ENCODE measurements at places on chromosomes 3 and 15.

- no peak for DNase-seq
Observed at GRCh38 chr15:100180921-100181320, 160.9 kb downstream of the ADAMTS17 start.

DNA sequence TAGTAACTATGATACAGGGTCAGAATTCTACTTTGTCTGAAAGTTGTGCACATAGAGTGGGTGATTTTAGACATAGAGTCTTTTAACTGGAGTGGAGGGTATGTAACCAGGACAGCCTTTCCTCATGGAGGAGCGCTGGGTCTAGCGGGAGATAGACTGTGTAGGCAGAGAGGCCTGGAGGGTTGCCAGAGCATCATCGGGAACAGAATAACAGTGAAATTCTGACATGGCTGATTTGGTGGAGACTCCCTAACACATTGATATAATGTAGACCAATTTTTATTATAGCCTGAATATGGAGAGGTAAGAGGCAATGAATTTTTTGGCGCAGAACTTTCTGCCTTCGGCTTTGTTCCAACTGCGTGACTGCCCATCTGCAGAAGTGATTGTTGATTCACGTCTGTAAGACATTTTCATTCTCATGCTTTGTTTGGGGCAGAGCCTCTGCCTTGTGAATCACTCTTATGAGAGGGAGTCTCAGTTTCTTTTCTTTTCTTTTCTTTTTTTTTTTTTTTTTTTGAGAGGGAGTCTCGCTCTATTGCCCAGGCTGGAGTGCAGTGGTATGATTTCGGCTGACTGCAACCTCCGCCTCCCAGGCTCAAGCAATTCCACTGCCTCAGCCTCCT is 16.0 kb downstream of the LPP start:
- DNase-seq, result no peak

DNA sequence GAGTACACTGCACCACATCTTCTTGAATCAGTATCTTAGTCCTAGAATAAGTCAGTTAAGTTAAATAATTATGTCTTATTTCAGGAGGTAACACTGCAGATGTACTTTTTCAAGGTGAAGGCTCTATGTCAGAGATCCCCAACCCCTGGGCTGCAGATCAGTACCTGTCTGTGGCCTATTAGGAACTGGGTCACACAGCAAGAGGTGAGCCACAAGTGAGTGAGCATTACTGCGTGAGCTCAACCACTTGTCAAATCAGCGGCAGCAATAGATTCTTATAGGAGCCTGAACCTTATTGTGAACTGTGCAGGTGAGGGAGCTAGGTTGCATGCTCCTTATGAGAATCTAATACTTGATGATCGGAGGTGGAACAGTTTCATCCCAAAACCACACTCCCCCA is 851.9 kb upstream of the ALCAM start:
- DNase-seq, result no peak

DNA sequence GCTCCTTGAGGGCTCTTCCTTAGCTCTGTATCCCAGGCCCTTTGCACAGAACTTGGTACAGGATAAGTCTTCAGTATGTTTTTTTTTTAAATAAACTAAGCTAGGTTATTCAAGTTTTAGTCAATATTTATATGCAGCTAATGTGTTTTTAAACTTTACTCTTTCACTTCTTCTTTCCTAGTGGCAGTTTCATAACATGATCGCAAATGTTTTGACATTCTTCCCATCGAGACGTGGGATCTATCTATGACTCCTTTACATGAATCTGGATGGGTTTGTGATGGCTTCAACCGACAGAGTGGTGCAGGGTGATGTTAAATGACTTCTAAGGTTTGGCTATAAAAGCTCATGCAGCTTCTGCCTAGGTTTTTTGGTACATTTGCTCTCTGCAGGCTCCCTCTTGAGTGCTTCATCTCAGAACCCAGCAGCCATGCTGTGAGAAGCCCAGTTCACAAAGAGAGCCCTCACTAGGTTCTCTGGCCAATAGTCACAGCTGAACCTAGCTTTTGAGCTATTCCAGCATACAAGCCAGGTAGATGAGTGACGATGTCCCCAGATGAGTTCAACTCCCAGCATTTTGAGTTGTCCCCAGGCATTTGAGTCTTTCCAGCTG is 13.5 kb upstream of the MECOM start:
- no peak for DNase-seq

DNA sequence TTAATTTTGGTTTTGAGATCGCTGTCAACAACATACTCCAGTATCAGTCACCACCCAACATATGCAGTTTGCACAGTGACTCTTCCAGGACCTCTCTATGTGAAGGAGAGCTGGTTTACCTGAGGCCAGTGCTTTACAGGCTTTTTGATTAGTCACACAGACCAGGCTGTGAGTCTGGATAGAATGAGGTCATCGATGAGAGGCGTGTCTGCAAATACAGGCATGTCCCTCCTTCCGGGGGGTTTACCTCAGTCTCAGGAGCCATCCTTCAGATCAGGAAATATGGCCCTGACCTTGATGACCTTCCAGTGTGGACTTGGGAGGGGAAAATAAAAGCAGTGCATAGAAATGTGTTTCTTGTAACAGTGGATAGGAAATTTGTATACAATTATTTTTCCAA is 46.9 kb downstream of the KBTBD12 start:
- peak; percentile 82 for DNase-seq

- DNase-seq, result no peak
Observed at GRCh38 chr15:99238849-99239248, 10.5 kb downstream of the TTC23 start.

DNA sequence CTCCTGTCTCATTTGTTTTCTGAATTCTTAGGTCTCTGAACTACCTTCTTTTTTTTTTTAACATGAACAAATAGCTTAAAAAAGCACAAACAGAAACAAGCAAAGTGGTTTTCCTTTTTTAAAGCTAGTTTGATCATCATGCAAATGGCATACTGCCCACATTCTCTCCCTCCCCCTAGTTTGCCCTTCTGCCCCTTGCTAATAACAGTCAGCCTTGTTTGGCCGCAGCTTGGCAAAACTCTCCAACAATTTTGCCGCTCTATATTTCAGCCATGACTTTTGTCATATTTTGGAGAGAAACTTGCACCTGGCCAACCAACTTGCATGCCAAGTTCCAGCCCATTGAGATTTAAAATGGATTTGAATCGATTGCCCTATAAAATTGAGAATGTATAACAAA is 666.0 kb upstream of the NR2F2 start:
- no peak for DNase-seq

DNA sequence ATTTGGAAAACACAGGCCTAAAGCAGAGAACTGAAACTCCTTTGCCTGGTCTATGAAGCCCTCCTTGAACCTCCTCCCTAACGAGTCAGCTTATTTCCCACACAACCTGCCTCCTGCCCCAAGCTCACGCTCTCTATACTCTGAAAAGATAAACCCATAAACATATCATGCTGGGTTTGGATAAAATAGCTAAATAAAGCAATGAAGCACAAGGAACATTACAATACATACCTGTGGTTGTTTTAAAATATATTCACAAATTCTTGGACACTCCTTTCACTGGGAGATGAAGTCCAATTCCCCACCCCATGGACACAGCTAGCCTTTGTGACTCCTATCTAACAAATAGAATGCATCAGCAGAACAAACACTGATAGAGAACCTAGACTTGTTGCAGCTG is 98.2 kb downstream of the PLCH1 start:
- no peak for DNase-seq

- peak; percentile 76 for DNase-seq
Observed at GRCh38 chr3:158434412-158435038, 136.5 kb upstream of the MLF1 start.

GRCh38 chr3:197580253-197580691 is 24.5 kb upstream of the BDH1 start:
- DNase-seq, result no peak

GRCh38 chr3:172033396-172033795 is 6.0 kb upstream of the FNDC3B start:
- no peak for DNase-seq

GRCh38 chr15:92178911-92179310 is 214.8 kb upstream of the ST8SIA2 start:
- DNase-seq, result no peak

GRCh38 chr3:119240101-119240590 is 532 bp downstream of the B4GALT4 start:
- DNase-seq, result peak; percentile 30

GRCh38 chr3:98594628-98595324 is 1.4 kb upstream of the CPOX start:
- DNase-seq, result no peak

GRCh38 chr3:87179642-87180041 is 47.5 kb upstream of the CHMP2B start:
- no peak for DNase-seq

GRCh38 chr3:197209366-197210260 is 88.8 kb downstream of the DLG1 start:
- DNase-seq, result no peak

- no peak for DNase-seq
Observed at GRCh38 chr3:29004885-29005599, 275.8 kb upstream of the RBMS3 start.

DNA sequence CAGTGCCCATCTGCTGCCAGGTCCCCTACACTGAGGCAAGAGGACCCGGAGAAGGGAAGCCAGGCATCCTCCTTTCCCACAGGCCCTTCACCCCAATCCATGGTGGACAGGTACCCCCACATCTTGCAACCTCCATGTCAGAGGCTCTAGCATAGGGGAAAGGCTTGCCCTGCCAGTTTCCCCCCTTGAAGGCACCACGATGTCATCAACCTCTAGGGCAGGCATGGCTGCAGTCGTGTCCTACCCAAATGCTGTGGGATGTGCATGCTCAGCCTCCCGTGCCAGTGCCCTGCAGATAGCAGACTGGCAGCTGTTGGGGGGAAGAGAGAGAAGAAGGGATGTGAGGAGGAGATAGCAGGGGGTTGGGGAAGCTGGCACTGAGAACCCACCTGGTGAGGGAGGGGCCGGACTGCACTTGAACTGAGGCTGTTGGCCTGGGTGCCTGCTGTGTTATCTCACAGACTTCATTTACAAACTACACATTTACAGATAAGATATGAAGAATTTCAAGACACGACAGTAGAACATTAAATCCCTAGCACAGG is 197.5 kb downstream of the ADAMTS9 start:
- DNase-seq, result no peak

GRCh38 chr3:61526308-61526707 is 35.1 kb upstream of the PTPRG start:
- DNase-seq, result no peak

- no peak for DNase-seq
Observed at GRCh38 chr15:100769043-100769974, 110.3 kb upstream of the ALDH1A3 start.

DNA sequence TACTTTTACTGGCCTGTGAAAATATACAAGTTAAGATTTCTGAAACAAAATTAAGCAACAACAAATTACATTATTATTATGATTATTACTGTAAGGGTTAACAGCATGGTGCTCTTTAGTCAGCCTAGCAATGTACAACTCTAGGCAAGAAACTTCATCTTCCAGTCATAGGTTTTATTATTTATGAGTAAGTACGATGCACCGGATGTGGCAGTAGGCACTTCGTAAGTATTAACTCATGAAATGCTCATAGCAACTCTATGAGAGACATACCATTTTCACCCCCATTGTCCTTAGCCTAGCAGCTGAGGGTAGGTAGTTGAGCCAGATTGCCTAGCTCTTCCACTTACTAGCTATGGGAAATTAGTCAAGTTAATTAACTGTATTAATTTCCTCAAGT is 68.0 kb upstream of the PTPRG start:
- DNase-seq, result no peak

DNA sequence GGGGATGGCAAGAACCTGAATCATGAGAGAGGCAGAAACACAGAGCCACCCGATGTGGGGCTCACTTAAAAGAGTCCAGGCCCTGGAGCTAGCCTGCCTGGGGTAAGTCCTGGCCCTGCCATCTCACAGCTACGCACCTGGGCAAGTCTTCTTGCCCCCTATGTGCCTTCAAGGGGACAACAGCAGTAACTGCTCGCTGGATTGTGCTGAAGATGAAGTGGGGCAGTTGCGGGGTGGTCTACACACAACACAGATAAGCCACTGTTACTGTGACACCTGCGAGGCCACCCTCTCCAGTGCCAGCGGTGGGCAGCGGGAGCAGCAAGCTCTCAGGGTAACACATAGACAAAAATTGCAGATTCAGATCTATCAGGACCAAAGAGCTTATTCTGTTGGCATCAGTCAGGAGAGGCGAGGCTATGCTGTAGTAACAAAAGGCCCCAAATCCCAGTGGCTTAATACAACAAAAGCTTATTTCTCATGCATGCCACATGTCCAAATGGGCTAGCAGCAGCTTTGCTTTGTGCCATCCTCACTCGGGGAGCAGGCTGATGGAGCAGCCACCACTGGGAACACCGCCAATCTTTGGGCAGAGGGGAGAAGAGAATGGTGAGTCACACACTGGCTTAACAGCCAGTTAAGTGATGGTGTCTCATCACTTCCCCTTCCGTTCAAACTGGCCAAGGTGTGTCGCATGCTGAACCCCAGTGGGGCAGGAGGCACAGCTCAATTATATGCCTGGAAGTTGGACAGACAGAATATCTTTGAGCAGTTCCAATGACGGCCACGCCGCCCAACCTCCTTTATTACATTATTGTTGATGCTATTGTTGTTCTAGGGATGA is 78.3 kb downstream of the WNT7A start:
- peak; percentile 62 for DNase-seq

GRCh38 chr3:55860049-55860721 is 373.1 kb upstream of the WNT5A start:
- no peak for DNase-seq

DNA sequence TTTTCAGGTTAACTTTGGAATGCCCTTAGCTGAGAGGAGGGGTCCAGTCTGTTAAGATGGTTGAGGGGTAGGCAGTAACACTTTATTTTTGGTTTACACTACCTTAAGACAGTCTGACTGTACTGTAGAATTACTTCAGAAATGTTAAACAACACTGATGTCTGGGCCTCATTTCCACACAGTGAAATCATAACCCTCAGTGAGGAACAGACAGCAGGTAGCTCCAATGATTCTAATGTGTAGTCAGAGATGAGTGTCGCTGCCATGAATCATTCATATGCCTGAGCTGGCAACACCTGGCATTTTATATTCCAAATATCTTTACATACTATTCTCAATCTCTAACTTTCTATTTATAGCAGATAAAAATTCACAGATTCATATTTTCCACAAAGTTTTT is 37.3 kb upstream of the POU1F1 start:
- DNase-seq, result no peak

DNA sequence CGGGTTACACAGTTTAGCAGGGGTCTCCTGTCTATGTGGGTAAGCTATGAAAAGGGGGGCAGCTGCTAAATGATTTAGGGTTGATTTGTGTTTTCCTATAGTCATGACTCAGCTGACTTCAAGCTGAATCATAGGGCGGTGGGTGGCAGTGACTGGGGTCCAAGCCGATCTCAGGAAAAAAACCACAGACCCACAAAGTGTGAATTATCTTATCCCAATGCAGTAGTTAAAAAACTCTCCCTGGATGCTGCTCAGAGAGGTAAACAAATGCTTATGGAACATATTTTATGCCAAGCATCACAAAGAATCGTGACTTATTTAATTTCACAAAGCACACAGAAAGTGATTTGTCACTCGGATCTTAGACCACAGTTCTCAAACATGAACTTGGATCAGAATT is 18.4 kb upstream of the TOPAZ1 start:
- DNase-seq, result no peak

GRCh38 chr3:140019946-140020345 is 85.0 kb downstream of the CLSTN2 start:
- DNase-seq, result no peak
